ENCODE measurements at places on chromosomes 5 and 9.

DNA sequence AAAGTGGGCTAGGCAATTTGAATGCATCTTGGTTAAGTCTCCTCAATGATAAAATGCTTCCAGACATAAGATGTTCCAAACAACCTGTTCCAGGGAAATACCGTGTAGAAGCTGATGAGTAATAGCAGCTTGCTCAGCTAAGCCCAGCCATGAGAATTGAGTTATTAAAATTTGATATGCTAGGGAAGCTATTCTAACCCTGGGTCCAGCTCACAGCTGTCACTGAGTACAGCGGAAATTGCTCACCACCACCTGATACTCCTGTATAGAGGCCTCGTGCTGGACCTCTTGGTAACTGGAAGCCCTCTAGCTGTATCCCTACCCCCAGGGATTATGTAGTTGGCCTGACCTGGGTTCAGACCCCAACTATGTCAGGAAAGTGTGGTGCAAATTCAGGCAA lies 521.3 kb upstream of the TRPC7 start:
- no peak for DNase-seq

GRCh38 chr9:3447788-3448187 lies 78.0 kb downstream of the RFX3 start:
- DNase-seq = no peak

GRCh38 chr5:92508271-92508670 lies 1072.7 kb downstream of the NR2F1-AS1 start:
- no peak for DNase-seq

- DNase-seq = no peak
Measured at GRCh38 chr5:63125392-63125791, 546.8 kb downstream of the LRRC70 start.

All from neural progenitor cell (in vitro differentiated cells).